Neural progenitor cell (in vitro differentiated cells): ENCODE measurements at places on chromosomes 5 and 9. TPM values are rescaled to one million over a fixed set of nuclear protein-coding genes. Genes with fewer than 3 reads are reported as not detected.

FBN2 gene
- 88.1 and 113 TPM in 2 replicates for total RNA-seq

HTR4 gene
- 0.06 TPM in 1 of 2 replicates, not detected in the other for total RNA-seq

ACOT12 gene
- 1.2 TPM in 1 of 2 replicates, not detected in the other for total RNA-seq

DNA sequence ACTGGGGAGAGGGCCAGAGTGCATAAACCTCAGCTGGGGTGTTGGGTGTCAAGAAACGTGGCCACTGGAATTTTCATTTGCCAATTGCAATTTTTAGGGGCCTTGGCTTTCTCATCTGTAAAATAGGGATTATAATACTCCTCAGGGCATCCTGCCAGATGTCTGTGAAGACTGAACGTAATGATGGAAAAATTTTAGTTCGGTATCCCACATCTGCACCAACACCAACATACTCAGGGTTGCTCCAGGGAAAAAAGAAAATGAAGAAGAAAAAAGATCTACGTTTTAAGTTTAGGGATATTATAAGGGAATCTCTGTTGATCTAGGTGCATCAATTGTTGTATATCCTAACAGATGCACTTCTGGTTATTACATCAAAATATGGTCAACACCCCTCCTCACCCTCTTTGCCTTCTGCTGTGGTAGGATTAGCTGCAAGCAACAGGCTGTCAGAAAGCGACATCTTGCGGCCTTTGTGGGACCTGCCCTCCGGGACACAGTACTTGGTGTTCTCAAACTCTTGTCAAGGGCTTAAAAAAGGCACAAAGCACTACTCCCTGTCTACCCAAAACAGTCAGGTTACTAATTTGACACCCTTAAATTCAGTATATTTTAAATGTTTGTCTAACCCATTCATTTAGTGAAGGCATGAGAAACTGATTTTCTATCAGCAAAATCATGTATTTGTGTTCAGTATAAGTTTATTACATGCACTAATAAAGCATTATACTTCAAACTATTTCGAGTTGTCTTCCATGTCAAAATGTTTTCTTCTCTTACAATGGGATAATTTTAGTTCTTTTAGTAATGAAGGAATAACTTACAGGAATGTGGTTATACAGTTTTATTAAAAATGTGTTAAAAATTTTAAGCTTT lies 8.3 kb upstream of the TBC1D2 start:
- H3K27ac ChIP-seq = no peak overlapping the region
- H3K4me3 ChIP-seq = no peak overlapping the region
- no peaks in the 10 kb centered on the region for H3K36me3 ChIP-seq
- no peaks in the 10 kb centered on the region for H3K27me3 ChIP-seq
- H3K4me1 ChIP-seq = peaks cover 8% of the 10 kb centered on the region

GRCh38 chr5:67215519-67216471 lies 19.2 kb upstream of the CD180 start:
- H3K4me3 ChIP-seq = no peak overlapping the region
- DNase-seq = no peak
- H3K4me1 ChIP-seq = no peaks in the 10 kb centered on the region
- H3K27me3 ChIP-seq = no peaks in the 10 kb centered on the region

DNA sequence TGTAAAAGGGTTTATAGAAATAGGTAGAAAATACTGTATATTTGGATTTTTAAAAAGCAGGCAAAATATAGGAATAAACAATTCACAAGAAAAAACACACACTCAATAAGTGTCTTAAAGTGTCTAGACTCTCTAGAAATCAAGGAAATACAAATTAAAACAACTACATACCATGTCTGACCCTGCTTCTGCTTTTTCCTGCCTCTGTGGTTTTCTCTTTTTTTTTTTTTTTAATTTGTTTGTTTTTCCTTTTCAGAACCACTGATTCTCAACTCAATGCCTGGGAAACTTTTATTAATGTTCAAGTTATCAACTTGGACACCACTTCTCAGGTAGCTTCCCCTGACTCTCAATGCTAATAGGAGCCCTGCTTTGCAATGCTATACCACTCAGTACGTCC lies 25.5 kb upstream of the TAS2R1 start:
- H3K27ac ChIP-seq = no peak overlapping the region
- no peaks in the 10 kb centered on the region for H3K36me3 ChIP-seq
- H3K4me3 ChIP-seq = no peak overlapping the region
- no peak for DNase-seq

DNA sequence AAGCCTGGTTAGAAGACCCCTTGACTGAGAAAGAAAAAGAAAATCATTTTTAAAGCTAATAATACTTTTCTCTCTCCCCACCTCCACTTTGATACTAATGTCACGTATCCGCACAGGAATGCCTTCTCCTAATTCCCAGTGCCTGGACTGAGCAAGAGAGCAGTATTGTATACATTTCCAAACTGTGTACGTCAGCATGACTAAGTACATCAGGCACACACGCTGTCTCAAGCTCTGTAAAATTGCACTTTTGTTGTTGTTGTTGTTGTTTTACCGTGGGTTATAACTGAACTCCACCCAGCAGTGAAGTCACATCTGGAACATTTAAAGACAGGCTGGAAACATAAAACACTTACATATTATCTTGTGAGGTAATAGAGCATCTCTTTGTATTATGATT lies 407.6 kb downstream of the DNAH5 start:
- H3K27ac ChIP-seq = no peak overlapping the region
- DNase-seq = no peak
- H3K27me3 ChIP-seq = no peaks in the 10 kb centered on the region
- H3K4me3 ChIP-seq = no peak overlapping the region

DNA sequence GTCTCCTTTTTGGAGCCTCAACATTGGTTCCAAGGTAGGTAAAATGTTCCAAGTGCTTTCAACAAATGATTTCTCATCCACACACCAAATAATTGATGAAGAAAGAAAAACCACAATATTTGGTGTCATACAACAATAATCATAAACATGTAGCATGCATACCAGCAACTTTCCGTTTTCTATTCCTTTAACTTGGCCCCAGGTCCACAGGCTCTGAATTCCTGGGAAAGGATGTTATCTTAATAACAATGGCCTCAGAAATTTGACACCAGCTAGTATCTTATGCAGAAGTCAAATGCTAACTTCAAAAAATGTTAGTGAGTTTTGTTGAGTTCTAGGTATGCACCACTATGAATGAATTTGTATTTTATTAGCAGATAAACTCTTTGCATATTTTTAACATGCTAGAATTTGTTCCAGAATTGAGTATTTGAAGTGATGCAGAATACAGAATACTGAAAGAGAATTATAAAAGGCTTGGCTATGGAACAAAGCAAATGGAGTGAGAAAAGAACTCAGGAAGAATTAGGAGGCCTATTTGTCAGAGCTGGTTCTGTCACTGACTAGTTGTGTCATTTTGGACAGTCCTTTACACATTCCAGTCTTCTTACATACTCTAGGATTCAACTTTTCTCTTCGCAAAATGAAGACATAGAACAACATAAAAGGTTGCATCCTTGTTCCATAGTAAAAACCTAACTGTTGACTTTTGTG lies 435.3 kb upstream of the TNC start:
- no peaks in the 10 kb centered on the region for H3K36me3 ChIP-seq
- no peak overlapping the region for H3K4me3 ChIP-seq
- H3K27ac ChIP-seq = no peak overlapping the region
- peaks cover 7% of the 10 kb centered on the region for H3K4me1 ChIP-seq
- DNase-seq = peak; percentile 14
- H3K27me3 ChIP-seq = no peaks in the 10 kb centered on the region

DNA sequence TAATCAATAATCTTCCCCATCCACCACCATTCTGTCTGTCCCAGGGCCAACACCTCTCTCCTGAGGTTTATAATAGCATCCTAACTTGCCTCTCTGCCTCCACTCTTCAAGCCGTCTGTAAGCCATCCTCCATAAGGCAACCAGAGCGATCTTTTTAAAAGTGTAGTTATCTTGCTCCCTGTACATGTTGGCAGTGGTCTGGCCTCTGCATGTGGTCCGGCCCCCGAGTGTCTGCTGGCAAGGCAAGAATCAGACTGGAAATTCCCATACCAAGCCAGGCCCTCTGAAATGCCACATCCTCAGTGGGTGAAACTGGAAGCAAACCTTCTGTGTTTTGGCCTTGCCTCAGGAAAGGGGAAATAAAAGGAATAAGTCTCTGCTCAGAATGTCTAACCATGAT lies 17.0 kb downstream of the TTLL11 start:
- no peak overlapping the region for H3K27ac ChIP-seq
- DNase-seq = no peak
- H3K27me3 ChIP-seq = no peaks in the 10 kb centered on the region

- no peaks in the 10 kb centered on the region for H3K27me3 ChIP-seq
- no peak overlapping the region for H3K4me3 ChIP-seq
- H3K36me3 ChIP-seq = no peaks in the 10 kb centered on the region
- no peak for DNase-seq
- H3K27ac ChIP-seq = no peak overlapping the region
Observed at GRCh38 chr5:145902421-145902820, 29.6 kb upstream of the GRXCR2 start.

GRCh38 chr5:123929055-123929474 lies 417.1 kb downstream of the CSNK1G3 start:
- H3K27ac ChIP-seq = no peak overlapping the region
- no peak overlapping the region for H3K4me3 ChIP-seq
- no peaks in the 10 kb centered on the region for H3K27me3 ChIP-seq
- H3K36me3 ChIP-seq = no peaks in the 10 kb centered on the region
